ENCODE measurements at places on chromosomes 1 and 21. TPM values are rescaled to one million over a fixed set of nuclear protein-coding genes. Genes with fewer than 3 reads are reported as not detected.

DMRTA2 gene
- 0.20 TPM for total RNA-seq

KRTAP21-2 gene
- total RNA-seq, result not detected

CNTN2 gene
- not detected for total RNA-seq

NHLH2 gene
- total RNA-seq, result 0.29 TPM

SOD1 gene
- total RNA-seq, result 164 TPM

PLA2G2D gene
- not detected for total RNA-seq

AMPD1 gene
- not detected for total RNA-seq

DPYD gene
- total RNA-seq, result 9.0 TPM

ZNHIT6 gene
- 18.8 TPM for total RNA-seq

DNA sequence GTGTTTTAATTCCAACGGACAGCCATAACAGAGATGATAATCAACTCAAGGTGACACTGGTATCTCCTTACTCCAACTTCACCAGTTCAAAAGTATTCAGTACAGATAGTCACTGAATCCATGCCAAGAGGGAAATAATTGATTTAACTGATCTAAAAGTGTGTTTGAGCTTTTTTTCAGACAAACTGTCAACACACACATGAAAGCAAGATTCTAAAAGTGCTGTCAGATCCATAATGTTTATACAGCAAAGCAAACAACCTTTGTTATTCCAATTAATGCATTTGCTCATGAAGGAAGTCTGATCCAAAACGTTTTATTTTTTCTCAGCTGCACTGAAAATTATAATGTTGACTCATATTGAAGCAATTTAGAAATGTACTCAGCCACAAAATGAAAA lies 5.9 kb upstream of the PRKAA2 start:
- peaks cover 3% of the 10 kb centered on the region for H3K27me3 ChIP-seq
- DNase-seq, result no peak
- H3K27ac ChIP-seq, result no peak overlapping the region

- H3K4me3 ChIP-seq, result no peak overlapping the region
- peak overlapping the region; percentile 74 for H3K27ac ChIP-seq
- DNase-seq, result no peak
These were observed 7.3 kb downstream of the H6PD start for GRCh38 chr1:9241891-9242290.

DNA sequence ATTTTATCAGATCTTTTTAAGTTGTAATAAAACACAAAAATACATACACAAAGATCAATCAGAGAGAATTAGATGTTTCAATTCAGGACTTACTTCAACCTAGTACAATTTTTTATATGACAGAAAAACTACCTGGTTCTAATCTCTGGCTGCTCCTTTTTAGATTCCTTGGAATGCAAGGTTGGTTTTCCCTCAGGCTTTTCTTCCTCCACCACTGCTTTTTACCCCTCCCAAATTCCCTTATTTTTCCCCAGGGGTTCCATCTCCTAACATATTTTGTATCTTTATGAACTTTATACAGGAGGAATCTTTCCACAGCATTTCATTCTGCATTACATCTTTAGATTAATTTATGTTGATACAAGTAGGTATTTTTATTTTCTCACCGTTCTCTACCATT lies 33.2 kb downstream of the PIK3R3 start:
- H3K4me3 ChIP-seq, result no peak overlapping the region
- DNase-seq, result no peak
- peaks cover 41% of the 10 kb centered on the region for H3K36me3 ChIP-seq
- peaks cover 4% of the 10 kb centered on the region for H3K4me1 ChIP-seq
- H3K27me3 ChIP-seq, result no peaks in the 10 kb centered on the region
- H3K27ac ChIP-seq, result no peak overlapping the region

GRCh38 chr1:159598196-159598595 lies 10.6 kb downstream of the APCS start:
- H3K36me3 ChIP-seq, result no peaks in the 10 kb centered on the region
- no peaks in the 10 kb centered on the region for H3K27me3 ChIP-seq
- DNase-seq, result no peak
- H3K4me3 ChIP-seq, result no peak overlapping the region

GRCh38 chr21:43609501-43610340 lies 49.6 kb downstream of the HSF2BP start:
- H3K27ac ChIP-seq, result no peak overlapping the region
- peaks cover 2% of the 10 kb centered on the region for H3K36me3 ChIP-seq
- H3K4me3 ChIP-seq, result no peak overlapping the region

DNA sequence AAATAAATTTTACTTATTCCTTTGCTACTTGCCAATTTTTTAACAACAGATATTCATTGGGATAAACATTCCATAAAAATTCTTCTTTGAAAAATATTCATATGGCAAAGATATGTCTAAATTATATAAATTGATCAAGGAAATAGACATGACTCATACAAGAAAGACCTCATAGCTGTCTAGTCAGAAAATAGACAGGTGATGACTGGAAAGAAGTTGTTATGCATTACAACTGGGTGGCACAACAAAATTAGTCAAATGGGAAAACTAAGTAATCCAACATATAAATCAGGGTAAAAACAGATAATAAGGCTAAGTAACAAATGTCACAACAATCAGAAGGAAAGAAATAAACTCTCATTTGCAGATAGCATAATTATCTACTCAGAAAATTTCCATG lies 92.0 kb downstream of the USH2A start:
- H3K27me3 ChIP-seq, result no peaks in the 10 kb centered on the region
- H3K27ac ChIP-seq, result no peak overlapping the region
- no peaks in the 10 kb centered on the region for H3K4me1 ChIP-seq
- H3K36me3 ChIP-seq, result peaks cover 1% of the 10 kb centered on the region
- DNase-seq, result no peak

- DNase-seq, result no peak
- H3K4me3 ChIP-seq, result no peak overlapping the region
- peaks cover 53% of the 10 kb centered on the region for H3K4me1 ChIP-seq
- H3K27ac ChIP-seq, result no peak overlapping the region
- H3K36me3 ChIP-seq, result no peaks in the 10 kb centered on the region
These were observed 164.9 kb upstream of the RAB4A start for GRCh38 chr1:229105822-229106525.

DNA sequence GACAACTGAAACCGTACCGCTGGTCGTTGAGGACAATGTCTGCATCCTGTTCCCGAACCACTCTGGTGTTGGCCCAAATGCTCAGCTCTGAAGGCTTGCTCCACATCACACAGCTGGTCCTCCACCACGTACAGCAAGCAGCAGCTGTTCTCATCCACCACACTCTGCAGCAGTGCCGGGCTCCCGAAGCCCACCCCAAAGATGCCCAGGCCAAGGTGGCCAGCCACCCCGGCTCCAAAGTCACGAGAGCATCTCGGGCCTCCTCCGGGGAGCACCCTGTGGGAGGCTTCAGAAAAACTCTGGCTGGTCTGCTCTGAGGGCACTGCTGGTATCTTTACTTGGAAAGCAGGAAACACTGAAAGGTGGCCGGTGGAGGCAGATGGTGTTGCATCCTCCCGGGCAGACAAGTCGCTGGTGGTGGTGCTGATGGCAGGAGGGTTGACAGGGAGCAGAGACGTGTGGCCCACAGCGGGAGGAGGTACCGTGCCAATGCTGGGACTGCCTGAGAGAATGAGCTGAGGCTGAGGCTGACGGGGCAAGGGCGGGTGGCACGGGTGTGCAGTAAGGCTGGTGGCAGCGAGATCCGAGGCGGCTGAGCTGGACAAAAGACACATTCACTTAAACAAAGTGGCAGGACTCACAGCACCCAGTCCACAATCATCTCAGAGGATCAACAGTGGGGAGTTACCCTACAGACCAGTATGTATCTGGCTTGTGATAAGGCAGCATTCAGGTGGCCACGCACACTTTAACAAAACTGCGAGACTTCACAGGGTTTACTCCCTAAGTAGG lies 6.5 kb upstream of the CCDC27 start:
- peaks cover 6% of the 10 kb centered on the region for H3K36me3 ChIP-seq
- peak overlapping the region; percentile 87 for H3K4me3 ChIP-seq

DNA sequence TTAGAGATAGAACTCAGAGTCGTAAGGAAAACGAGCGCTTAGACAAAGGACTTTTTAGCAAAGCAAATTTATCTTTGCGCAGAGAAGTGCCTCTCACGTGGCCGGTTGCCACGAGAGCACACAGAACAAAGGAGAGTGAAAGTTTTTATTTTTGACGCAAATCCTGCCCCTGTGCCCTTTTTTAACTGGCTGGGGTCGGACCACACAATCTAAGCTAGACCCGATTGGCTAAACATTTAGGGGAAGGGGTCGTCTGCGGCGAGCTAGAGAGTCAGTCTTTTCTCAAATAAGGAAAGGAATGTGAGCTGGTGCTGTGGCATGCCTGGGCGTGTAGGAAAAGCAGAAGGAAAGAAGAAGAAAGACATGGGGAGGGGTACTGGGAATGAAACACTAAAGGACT lies 2.4 kb downstream of the KRTAP10-2 start:
- peak; percentile 6 for DNase-seq
- H3K36me3 ChIP-seq, result peaks cover 4% of the 10 kb centered on the region
- H3K4me1 ChIP-seq, result peaks cover 16% of the 10 kb centered on the region
- peaks cover 6% of the 10 kb centered on the region for H3K27me3 ChIP-seq
- H3K4me3 ChIP-seq, result no peak overlapping the region

DNA sequence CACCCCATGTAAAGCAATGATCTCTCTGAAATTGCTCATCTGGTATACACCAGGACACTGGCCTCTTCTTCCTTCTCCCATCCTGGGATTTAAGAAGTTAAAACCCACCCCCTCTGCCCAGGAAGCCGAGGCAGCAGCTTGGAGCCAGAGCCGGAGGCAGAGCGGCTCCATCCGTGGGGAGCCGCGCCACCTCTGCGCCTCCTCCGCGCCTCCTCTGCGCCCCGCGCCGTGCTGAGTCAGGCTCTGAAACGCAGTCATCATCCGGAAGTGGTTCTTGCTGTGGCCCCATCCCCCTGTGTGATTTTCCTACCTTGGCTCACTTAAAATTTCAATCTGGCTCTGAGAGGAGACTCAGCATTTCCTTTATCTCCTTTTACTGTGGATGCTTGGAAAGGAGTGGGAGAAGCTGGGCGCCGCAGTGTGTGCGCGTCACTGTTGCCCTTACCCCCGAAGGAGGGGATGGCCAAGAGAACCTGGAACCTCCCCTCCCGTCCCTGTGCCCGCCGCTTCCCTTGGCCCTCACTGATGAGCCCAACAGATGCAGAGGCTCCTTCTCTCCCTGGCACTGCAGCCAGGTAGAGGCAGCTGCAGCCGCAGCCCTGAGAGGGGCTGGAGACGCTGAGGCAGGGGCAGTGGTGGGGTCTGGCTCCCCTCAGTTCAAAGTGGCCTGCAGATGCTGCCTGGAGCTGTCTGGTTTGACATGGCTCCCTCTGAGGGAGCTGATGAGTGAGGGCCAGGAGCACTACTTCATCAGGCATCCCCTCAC lies 15.3 kb upstream of the NPHP4 start:
- H3K4me3 ChIP-seq, result no peak overlapping the region
- H3K27ac ChIP-seq, result no peak overlapping the region
- no peak for DNase-seq
- peaks cover 18% of the 10 kb centered on the region for H3K27me3 ChIP-seq
- H3K4me1 ChIP-seq, result peaks cover 7% of the 10 kb centered on the region

- H3K27me3 ChIP-seq, result peaks cover 29% of the 10 kb centered on the region
- H3K27ac ChIP-seq, result no peak overlapping the region
- no peak overlapping the region for H3K4me3 ChIP-seq
- no peak for DNase-seq
- H3K4me1 ChIP-seq, result peaks cover 11% of the 10 kb centered on the region
These were observed 8.3 kb downstream of the PADI1 start for GRCh38 chr1:17213148-17213781.

DNA sequence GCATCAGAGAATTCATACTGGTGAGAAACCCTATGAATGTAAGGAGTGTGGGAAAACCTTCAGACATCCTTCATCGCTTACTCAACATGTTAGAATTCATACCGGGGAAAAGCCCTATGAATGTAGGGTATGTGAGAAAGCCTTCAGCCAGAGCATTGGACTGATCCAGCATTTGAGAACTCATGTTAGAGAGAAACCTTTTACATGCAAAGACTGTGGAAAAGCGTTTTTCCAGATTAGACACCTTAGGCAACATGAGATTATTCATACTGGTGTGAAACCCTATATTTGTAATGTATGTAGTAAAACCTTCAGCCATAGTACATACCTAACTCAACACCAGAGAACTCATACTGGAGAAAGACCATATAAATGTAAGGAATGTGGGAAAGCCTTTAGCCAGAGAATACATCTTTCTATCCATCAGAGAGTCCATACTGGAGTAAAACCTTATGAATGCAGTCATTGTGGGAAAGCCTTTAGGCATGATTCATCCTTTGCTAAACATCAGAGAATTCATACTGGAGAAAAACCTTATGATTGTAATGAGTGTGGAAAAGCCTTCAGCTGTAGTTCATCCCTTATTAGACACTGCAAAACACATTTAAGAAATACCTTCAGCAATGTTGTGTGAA lies 12.8 kb downstream of the ZFP69B start:
- H3K27ac ChIP-seq, result peak overlapping the region; percentile 84
- H3K4me3 ChIP-seq, result no peak overlapping the region
- H3K36me3 ChIP-seq, result peaks cover 82% of the 10 kb centered on the region
- H3K4me1 ChIP-seq, result no peaks in the 10 kb centered on the region
- no peaks in the 10 kb centered on the region for H3K27me3 ChIP-seq
- no peak for DNase-seq

All from progenitor cell of endocrine pancreas (in vitro differentiated cells).